ENCODE measurements at places on chromosomes 4 and X. TPM values are rescaled to one million over a fixed set of nuclear protein-coding genes. Genes with fewer than 3 reads are reported as not detected.

NLRP2B gene
- not detected for total RNA-seq

RAB39B gene
- total RNA-seq = 2.0 TPM

WNK3 gene
- total RNA-seq = 0.63 TPM

HSFX3 gene
- not detected for total RNA-seq

CLDN2 gene
- not detected for total RNA-seq

HHIP gene
- total RNA-seq = under 0.01 TPM

ADH7 gene
- total RNA-seq = not detected

GPR50 gene
- not detected for total RNA-seq

SPANXD gene
- not detected for total RNA-seq

CENPVL3 gene
- not detected for total RNA-seq

MAGEB2 gene
- not detected for total RNA-seq

SPATA4 gene
- total RNA-seq = not detected

RNF128 gene
- 0.54 TPM for total RNA-seq

NAP1L3 gene
- 11.0 TPM for total RNA-seq

SSX4 gene
- total RNA-seq = not detected

ADAMTS3 gene
- 0.43 TPM for total RNA-seq

AMBN gene
- total RNA-seq = not detected

TMSB15A gene
- 1.4 TPM for total RNA-seq

NR3C2 gene
- total RNA-seq = not detected

LANCL3 gene
- total RNA-seq = not detected

RELL1 gene
- 42.5 TPM for total RNA-seq

GAGE12E gene
- not detected for total RNA-seq

ANOS1 gene
- not detected for total RNA-seq

PROM1 gene
- total RNA-seq = not detected

USP51 gene
- total RNA-seq = 1.1 TPM

GAGE1 gene
- not detected for total RNA-seq

CT47B1 gene
- not detected for total RNA-seq

GLOD5 gene
- not detected for total RNA-seq
